Stimulated activated CD4-positive, alpha-beta T cell treated with anti-CD3 and anti-CD28 coated beads, TNF-alpha, amount 100 ng/mL, for 48 hours (primary cell): ENCODE measurements at places on chromosomes 4 and X.

DNA sequence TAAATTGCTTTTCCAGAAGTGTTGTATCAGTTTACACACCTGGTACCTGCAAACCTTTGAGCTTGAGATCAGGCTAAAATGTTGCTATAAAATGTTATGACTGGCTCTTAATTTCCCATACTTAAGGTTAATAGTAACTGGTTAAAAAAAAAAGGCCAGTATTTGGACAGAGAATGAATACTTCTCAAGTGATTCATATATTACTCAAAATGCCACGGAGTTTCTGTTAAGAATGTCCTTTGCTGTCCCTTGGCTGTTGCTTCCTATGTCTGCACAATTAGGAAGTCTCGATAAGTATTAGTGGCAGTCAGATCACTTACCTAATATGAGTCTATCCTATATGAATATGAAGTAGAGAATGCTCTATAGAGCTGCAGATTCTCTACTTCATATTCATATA lies 232.2 kb upstream of the IGFBP7 start:
- no peak for DNase-seq

DNA sequence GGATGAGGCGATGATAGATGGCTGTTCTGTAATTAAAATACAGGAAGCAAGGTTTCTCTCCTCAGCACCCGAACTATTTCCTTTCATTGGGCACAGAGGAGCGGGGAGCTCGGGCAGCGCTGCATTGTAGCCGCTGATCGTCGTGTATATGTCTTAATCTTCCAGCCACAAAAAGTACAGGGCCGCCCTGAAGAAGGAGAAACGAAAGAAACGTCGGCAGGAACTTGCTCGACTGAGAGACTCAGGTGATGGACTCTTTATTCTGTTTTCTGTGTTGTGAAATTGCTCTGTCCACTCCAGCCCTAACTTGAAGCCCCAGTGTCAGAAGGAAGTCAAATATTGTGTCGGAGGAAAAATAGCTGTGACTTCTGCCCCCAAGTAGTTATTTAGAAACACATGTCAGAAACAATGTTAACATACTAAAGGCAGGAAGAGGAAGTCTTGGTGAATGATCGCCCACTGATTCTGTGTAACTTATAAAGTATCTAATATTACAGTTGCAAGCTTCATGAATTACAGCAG lies 546 bp downstream of the ZRSR2 start:
- no peak for DNase-seq

DNA sequence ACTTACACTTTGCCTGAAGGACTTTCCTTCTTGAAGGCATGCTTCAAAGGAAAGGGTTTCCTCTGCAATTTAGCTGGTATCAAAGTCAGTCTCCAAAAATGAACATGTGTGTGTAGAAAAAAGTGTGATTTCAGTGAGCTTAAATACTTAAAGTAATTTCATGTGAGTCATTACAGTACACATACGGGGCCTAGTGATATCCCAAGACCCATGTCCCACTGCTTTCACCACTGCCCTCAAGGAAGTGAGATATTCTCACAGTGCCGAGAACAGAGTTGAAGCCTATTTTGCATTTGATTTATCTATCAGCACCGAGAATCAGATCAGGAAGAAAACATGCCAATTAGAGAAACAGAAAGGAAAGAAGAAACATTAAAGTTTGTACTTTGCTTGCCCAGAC lies 61.0 kb downstream of the CHST7 start:
- no peak for DNase-seq

DNA sequence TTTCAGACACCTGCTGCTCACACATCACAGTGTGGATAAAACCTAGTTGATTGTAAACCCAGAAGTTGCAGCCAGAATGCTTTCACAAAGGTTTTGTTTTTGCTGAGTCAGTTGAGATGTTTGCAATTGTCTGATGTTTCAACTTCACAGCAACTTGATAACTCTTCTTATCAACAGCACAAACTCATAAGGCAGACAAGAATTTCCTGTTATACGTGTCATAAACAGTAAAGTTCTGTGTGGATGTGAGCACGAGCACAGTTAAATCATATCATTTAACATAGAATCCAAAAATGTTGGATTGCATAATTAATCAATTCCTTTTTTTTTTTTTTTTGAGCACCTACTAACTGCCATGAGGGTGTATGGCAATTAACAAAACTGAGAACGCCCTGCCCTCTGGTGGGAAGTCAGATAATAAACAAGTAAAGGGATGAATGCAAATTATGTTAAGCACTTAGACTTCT lies 512.2 kb downstream of the PDHA2 start:
- no peak for DNase-seq

DNA sequence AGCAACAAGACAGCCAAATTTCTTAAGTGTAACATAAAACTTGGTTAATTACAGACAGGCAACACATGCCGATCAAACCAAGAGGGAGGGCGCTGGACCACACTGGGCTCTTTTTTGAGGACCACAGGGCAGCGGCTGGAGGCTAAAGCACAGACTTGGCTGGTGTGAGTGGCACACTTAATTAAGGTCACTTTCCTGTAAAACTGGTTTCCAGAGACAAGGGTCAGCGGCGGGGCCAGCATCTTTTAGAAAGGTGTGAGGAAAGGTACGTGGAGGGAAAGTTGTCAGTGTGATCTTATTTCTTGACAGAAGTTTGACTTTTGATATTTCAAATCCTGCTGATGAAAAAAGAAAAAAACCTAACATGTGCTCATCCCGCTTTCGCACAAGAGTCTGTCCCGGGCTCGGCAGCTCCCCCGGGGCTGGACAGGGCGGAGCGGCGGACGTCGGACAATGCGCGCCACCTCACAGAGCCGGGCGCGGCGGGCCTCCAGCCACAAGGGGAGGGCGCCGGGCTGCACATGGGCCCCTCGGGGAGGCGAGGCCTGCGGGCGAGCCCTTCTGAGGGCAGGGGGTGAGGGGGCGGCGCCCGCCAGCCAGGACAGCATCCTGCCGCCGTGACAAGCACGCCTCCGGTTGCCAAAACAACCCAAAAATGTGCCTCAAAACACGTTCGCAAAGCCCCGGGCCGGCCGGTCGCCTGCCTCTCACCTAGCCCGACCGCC lies 660 bp upstream of the HSPA4L start:
- no peak for DNase-seq
